GM06990 (cell line): ENCODE measurements at places on chromosomes 7 and 10.

DNA sequence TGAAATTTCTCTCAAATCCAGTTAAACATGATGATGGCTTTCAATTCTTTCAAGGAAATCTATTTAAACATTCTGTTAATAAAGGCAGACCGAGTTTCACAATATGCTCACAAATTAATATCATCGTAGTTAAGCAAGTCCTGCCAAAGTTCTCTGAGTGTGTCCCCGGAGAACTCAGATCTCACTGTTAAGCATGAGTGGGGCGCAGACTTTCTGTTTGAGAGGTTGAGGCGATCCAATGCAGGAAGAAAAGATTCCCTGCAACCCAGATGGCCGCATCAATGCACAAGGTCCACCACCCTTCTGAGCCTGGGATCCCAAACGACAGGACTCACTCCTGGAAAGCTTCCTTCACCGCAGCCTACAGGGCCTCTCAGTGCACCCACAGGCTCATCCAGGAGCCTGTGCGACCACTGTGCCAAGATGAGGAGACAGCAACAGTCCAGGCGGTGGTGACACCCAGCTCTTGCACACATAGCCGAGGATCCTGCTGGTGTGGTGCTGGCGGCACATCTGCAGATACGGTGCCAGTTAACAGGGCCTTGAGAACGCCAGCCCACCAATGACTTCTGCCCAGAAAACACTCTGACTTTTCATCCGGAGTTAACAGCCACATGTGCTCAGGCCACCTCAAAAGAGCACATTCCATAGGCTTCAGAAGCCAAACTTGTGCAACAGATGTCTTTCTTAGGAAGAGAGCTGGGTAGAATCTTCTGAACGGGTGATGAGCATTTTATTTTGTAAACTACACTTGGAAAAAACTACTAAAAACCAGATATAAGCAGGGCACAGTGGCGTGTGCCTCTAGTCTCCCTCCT lies 102.1 kb downstream of the ZRANB1 start:
- DNase-seq: no peak

DNA sequence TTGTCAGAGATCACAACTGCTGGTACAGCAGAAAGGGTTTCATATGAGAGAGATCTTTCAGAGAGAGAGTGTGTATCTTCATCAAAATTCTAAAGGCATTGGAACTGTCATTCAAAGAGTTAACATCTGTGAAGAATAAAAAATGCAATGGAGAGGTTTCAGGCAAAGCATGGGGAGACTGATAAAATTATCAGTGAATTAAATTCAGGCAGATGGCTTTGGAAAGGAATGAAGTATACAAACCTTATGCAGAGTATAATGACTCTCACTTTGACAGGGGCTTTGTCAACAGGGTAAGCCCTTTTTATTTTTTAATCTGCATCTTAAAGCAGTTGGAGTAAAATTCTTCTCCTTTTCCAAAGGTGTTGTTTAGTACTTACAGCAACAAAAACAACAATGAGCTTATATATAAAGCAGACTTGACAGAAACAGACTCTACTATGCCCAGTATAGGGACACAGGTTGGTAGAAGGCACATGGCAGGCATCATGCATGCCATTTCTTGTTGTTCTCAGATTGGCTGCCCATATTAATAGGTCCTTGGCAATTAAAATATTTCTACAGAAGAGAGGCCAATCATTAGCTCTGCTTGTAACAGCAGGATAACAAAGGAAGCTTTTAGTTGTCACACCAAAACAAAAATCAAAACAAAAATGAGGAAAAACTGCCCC lies 54.9 kb upstream of the NXPH1 start:
- no peak for DNase-seq

GRCh38 chr7:103325744-103326143 lies 18.8 kb downstream of the DNAJC2 start:
- DNase-seq: no peak

DNA sequence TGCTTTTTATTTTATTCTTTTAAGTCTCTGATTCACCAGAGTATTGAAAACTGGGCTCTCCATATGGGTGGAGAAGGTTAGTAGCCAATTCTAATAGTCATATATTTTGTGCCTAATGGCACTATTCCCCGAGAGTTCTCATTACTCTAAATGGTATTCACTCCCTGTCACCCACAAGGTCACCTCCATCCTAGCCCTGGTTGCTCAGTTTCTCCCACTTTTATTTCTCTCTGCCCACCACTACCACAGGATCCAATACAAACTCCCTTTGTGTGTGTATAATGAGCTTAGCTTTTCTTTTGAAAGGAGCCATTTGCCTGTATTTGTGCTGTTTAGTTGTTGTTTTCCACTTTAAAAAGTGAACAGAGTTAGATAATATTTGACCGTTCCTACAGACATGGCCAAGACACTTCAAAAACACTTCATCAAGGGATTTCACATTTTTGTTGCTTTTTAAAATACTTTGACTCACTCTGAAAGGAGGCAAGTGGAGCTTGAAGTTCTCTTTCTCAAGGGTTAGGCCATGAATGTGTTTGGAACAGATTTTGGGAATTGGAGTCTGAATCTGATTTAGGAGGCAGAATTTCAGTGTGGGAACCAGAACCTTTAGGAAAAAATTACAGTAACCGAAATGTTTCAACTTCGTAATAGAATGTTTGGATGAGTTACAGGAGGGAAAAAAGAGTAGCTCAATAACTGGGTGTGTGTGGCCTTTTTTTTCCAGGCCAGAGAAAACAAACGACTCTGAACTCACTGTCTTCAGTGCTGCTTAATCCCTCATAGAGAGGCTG lies 321.3 kb downstream of the BICC1 start:
- DNase-seq: no peak

DNA sequence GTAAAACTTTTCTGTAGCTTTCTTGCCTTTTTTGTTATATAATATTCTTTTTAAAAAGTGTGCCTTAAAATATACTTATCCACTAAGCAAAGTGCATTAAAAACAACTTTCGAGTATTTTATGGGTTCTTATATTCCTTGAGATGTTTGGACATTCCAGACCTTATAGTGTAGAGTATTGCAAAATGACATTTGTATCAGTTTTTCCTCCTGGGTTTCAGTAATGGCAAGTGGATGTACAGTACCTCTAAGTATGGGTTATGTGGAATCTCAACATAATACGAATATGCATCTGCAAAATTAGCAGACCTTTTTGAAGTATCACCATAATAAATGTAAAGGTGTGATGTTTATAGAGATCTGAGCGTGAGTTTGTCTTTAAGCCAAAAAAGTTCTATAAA lies 2.7 kb downstream of the CDK13 start:
- no peak for DNase-seq

DNA sequence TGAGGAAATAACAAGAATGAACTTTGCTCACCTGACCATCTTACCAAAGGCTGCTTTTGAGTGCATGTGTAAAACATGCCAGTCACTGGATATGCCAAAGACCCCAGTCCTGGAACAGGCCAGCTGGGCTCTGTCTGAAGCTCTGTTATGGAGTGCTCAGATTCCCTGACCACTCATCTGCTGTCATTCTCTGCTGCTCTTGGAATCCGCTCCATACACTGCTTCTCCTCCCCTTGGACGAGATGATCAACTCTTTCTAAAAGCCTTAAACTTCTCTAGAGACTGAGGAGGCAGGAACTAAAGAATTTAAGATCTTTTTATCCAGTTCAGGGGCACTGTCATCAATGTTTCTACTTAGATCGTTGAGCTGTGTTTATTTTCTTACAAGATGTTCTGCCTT lies 100.2 kb downstream of the SPAG6 start:
- no peak for DNase-seq

GRCh38 chr10:99290306-99290705 lies 38.9 kb upstream of the CNNM1 start:
- no peak for DNase-seq

- no peak for DNase-seq
These were observed 37.0 kb upstream of the GLI3 start for GRCh38 chr7:42274053-42274452.

DNA sequence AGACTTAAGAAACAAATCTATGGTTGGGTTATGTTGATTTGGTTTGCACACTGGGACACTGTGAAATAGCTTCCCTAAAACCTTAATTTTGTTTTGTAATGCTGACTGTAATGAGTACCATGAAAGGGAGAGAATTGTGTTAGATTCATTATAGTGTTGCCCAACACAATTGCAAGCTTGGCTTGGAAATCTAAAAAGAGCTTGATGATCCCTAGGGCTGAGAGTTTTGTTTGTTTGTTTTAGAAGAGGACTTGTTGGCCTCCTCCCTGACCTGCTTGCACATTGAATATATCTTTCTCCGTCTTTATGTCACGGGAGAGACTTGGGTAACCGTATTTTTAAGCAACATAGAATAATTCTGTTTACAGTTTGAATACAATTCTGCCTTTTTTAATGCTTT lies 410.1 kb downstream of the ARL4A start:
- DNase-seq: no peak
